ENCODE measurements at places on chromosomes 6 and 20. TPM values are rescaled to one million over a fixed set of nuclear protein-coding genes. Genes with fewer than 3 reads are reported as not detected.
A peak's percentile ranks its signal among the peaks of the same experiment; 100 is the strongest.

DNA sequence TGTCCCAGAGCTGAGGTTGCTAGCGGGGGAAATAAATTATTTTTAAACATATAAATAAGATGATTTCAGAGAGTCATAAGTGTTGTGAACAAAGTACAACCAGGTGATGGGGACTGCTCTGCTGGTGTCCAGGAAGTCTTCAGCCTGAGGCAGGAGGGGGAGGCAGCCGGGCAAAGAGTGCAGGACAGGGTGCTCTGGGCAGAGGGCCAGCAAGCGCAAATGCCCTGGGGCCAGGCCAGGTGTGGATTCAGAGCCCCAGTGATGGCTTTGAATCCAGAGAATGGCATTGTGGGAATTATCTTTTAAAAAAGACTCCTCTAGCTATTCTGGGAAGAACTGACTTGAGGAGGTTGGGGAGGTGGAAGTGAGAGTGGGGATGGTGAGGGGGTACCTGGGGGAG is 1.6 kb downstream of the CLPSL1 start:
- H3K36me3 ChIP-seq, result no peaks in the 10 kb centered on the region
- H3K27ac ChIP-seq, result no peak overlapping the region
- H3K4me1 ChIP-seq, result no peaks in the 10 kb centered on the region
- H3K4me3 ChIP-seq, result no peak overlapping the region
- peaks cover 88% of the 10 kb centered on the region for H3K27me3 ChIP-seq

- peak; percentile 41 for DNase-seq
- peak overlapping the region; percentile 87 for H3K4me3 ChIP-seq
- H3K27ac ChIP-seq, result peak overlapping the region; percentile 86
- H3K27me3 ChIP-seq, result no peaks in the 10 kb centered on the region
These were observed 482 bp downstream of the DDR1 start for GRCh38 chr6:30884521-30885480.

GRCh38 chr6:130417951-130418350 is 52.1 kb downstream of the TMEM200A start:
- H3K27ac ChIP-seq, result no peak overlapping the region
- no peak for DNase-seq
- H3K27me3 ChIP-seq, result no peaks in the 10 kb centered on the region
- H3K4me3 ChIP-seq, result no peak overlapping the region
- no peaks in the 10 kb centered on the region for H3K4me1 ChIP-seq

- no peak overlapping the region for H3K4me3 ChIP-seq
- DNase-seq, result no peak
- no peaks in the 10 kb centered on the region for H3K4me1 ChIP-seq
These were observed 120.9 kb downstream of the ANKRD60 start for GRCh38 chr20:58107533-58107932.

GRCh38 chr20:33442136-33443005 is 1.2 kb downstream of the SNTA1 start:
- peak overlapping the region; percentile 77 for H3K4me3 ChIP-seq
- no peak for DNase-seq
- peaks cover 4% of the 10 kb centered on the region for H3K36me3 ChIP-seq
- H3K4me1 ChIP-seq, result peaks cover 68% of the 10 kb centered on the region

DNA sequence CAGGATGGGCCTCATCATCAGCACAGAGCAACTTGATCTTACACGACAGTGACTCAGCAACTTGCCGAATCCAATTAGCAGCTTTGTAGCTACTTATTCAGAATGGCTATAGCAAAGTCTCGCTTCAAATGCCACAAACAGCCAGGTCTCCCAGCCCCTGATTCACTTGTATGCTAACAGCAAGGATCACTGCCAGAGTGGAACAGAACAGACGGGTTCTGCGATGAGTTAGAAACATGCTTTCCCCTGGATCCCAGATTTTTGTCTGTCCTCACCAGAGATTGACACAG is 254.4 kb downstream of the NRN1 start:
- peaks cover 14% of the 10 kb centered on the region for H3K36me3 ChIP-seq
- H3K27ac ChIP-seq, result peak overlapping the region; percentile 7
- peaks cover 39% of the 10 kb centered on the region for H3K4me1 ChIP-seq
- no peak for DNase-seq
- H3K4me3 ChIP-seq, result no peak overlapping the region

GRCh38 chr20:24956001-24956841 is 7.2 kb downstream of the CST7 start:
- peaks cover 19% of the 10 kb centered on the region for H3K36me3 ChIP-seq
- no peak overlapping the region for H3K27ac ChIP-seq
- H3K4me1 ChIP-seq, result peaks cover 10% of the 10 kb centered on the region
- DNase-seq, result no peak
- peaks cover 7% of the 10 kb centered on the region for H3K27me3 ChIP-seq

The FAM83D gene
- total RNA-seq, result 0.77 TPM

The OPRM1 gene
- total RNA-seq, result not detected

The HLA-DQB2 gene
- total RNA-seq, result 1.9 TPM

The DLL1 gene
- 11.7 TPM for total RNA-seq

The C6orf15 gene
- total RNA-seq, result not detected

The SLC26A8 gene
- not detected for total RNA-seq
